ENCODE measurements at places on chromosomes 1 and 21.

GRCh38 chr1:115454837-115455511 lies 116.9 kb upstream of the NGF start:
- DNase-seq = no peak

- DNase-seq = no peak
Observed at GRCh38 chr21:25838809-25839208, 104.0 kb downstream of the GABPA start.

DNA sequence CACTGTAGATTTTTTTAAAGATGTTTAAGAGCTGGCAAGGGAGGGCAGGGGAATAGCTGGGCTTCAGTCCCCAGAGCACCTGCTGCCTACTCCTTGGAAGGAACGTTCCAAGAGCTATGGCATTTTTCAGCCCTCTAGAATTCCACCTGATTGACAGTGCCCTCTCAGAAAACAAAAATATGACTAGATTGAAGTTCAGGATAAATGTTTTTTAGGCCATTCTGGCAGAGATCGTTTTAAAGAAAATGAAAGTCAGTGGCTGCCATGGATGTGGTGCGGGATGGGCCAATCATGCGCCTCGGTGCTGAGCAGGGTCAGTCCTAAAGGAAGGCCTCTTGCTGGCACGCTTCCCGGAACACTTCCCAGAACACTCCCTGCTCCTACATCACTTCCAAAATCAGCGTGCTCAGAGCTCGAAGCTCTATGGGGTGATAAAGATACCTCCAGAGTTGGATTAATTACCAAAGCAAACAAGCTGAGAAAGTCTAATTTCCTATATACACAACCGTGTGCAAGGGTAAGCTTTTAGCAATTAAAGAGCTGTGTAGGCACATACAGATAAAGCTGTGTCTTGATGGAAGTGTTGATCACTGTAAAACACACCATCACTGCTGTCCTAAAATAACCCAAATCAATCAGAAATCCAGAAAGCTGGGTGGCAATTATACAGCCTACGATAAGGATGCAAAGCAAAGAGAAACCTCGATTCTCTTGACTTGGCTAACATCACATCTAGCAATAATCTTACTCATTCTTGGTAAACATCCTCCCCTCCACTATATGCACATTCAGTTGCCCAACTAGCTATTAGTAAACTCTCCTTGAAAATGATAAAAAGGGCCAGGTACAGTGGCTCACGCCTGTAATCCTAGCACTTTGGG lies 34.6 kb downstream of the TGFBR3 start:
- DNase-seq = no peak

- DNase-seq = no peak
Observed at GRCh38 chr1:9244501-9245229, 10.1 kb downstream of the H6PD start.

DNA sequence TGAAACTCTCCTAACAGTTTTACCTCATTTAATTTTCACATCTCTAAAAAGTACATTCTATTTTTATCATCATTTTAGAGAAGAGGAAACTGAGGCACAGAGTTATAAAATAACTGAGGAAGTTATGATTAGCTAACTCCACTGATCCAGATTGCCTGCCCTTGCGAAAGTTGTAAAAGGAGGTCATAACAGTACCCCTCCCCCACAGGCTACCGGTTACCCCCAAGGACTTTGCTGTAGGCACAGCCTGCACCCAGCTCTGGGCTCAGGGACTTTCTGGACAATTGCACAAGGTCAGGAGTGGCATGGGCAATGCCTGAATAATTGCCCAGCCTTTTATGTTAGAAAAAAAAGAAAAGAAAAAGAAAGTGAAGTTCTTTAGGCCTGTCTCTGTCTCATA lies 22.7 kb downstream of the PIGM start:
- DNase-seq = no peak
